K562 (cell line): ENCODE measurements at places on chromosomes 11 and 22.

- H3K36me3 ChIP-seq, result no peaks in the 10 kb centered on the region
- H3K4me1 ChIP-seq, result no peaks in the 10 kb centered on the region
- no peak overlapping the region for H3K27ac ChIP-seq
- no peak for DNase-seq
- no peak overlapping the region for H3K4me3 ChIP-seq
Measured at GRCh38 chr11:122344215-122344614, 228.2 kb upstream of the BLID start.

- H3K27ac ChIP-seq, result peak overlapping the region; percentile 91
- H3K4me1 ChIP-seq, result no peaks in the 10 kb centered on the region
- peak; percentile 62 for DNase-seq
- H3K27me3 ChIP-seq, result no peaks in the 10 kb centered on the region
Measured at GRCh38 chr11:103091064-103091800, 728 bp downstream of the DCUN1D5 start.

DNA sequence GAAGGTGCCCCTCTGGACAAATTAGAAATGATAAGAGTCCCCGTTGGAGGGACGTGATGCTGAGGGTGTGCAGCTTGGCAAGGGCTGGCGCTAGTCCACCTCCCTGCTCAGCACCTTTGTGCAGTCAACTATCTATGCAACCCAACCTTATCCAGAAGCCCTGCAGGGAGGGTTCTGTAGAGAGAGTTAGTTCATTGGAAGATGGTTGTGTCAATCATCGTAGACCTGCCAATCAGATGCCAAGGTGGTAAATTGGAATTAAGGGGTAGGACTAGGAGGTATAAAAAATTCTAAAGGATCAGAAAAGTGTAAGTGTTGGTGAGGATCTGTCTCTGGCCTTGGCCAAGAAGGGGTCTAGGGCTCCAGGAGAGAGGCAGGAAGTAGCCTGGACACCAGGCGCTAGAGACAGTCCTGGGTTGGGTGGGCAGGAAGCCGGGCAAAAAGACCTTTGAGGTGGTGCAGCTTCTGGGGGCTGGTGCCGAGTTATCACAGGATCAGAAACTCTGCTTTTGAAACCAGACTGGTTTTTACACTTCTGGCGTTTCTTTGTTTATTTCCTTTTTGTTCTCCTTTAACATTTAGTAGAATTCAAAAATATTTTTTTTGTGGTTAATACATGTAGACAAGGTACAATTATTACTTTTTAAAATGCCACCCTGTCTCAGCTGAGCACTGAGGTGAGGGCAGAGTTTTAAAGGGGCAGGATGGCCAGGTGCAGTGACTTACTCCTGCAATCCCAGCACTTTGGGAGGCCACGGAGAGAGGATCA lies 1.6 kb downstream of the C1QTNF6 start:
- no peak overlapping the region for H3K27ac ChIP-seq
- H3K4me3 ChIP-seq, result no peak overlapping the region
- H3K27me3 ChIP-seq, result no peaks in the 10 kb centered on the region
- peaks cover 9% of the 10 kb centered on the region for H3K4me1 ChIP-seq
- no peaks in the 10 kb centered on the region for H3K36me3 ChIP-seq

- no peaks in the 10 kb centered on the region for H3K36me3 ChIP-seq
- H3K27me3 ChIP-seq, result peaks cover 63% of the 10 kb centered on the region
- H3K4me1 ChIP-seq, result peaks cover 16% of the 10 kb centered on the region
- no peak overlapping the region for H3K27ac ChIP-seq
- DNase-seq, result no peak
- H3K4me3 ChIP-seq, result no peak overlapping the region
Measured at GRCh38 chr11:69285766-69286165, 8.2 kb upstream of the MYEOV start.

- H3K36me3 ChIP-seq, result no peaks in the 10 kb centered on the region
- H3K27me3 ChIP-seq, result peaks cover 40% of the 10 kb centered on the region
- no peak for DNase-seq
- H3K4me1 ChIP-seq, result no peaks in the 10 kb centered on the region
Measured at GRCh38 chr11:128694618-128695481, 978 bp downstream of the FLI1 start.

DNA sequence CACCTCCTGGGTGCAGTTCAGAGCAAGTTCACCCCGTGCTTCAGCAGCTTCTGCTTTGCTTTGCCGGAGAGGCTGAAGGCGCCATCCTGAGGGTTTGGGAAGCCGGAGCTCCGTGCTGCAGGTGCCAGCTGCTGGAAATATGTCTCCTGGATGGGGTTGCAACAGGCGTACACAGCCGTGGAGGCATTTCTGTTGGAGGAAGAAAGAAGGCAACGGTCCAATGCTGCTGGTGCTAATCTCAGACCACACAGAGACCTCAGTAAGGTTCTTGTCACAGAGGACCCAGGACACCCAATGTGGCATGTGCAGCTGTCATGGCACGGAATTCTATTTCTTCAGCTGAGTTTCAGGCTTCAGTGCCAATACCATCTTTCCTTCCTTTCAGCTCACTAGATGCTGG lies 24.2 kb downstream of the ASPHD2 start:
- no peaks in the 10 kb centered on the region for H3K27me3 ChIP-seq
- no peak overlapping the region for H3K27ac ChIP-seq

DNA sequence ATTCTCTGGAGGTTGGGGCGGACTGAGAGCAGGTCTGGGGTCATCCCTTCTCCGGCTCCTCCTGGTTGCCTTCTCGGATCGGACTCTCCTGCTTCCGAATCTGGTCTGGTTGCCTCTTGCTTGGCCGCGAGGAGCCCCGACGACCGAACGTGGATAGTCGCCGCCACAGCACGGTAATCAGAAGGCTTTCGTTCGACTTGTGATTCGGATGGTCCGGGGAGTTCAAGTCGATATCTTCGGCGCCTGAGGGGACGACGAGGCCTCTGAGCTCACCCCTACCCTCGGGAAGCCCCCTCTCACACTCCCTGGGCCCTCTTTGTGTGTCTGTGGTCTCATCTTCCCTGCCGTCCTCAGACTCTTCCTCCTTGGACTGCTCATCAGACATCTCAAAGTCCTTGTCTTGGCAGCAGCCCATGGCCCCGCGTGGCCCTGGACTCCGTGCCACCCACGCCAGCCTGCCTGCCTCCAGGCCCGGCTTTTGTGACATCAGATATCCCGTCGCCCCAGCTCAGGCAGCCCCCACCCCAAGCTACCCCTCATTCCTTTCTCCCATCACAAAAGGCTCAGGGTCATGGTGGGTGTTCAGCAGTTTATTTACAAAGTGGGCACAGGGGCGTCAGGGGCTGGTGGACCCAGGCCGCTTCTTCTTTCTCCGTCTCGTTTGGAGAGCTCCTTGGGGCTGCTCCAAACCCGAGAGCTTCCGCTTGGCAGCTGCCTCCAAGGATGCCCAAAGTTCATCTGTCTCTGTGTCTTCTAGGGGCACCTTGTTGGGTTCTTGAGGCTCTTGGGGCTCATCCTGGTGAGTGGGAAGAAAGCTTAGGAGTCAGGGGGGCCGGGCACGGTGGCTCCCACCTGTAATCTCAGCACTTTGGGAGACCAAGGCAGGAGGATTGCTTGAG lies at the start of gene TEX54:
Gene TEX54, minus strand, starts transcription at position 506 of the 899 bp plus-strand sequence.
- no peaks in the 10 kb centered on the region for H3K27me3 ChIP-seq
- H3K4me3 ChIP-seq, result peak within 1 kb of the TSS; percentile 94
- peaks cover 63% of the 10 kb centered on the region for H3K36me3 ChIP-seq
- no peak for DNase-seq

GRCh38 chr22:42473484-42474193 lies 41.4 kb upstream of the NFAM1 start:
- no peak overlapping the region for H3K4me3 ChIP-seq
- H3K27me3 ChIP-seq, result no peaks in the 10 kb centered on the region
- peak; percentile 60 for DNase-seq
- no peaks in the 10 kb centered on the region for H3K36me3 ChIP-seq
- no peaks in the 10 kb centered on the region for H3K4me1 ChIP-seq

- no peaks in the 10 kb centered on the region for H3K27me3 ChIP-seq
- no peaks in the 10 kb centered on the region for H3K36me3 ChIP-seq
- H3K27ac ChIP-seq, result no peak overlapping the region
- H3K4me1 ChIP-seq, result 0 out of 2 replicates have a peak, but pooled peaks cover 2% of the 10 kb centered on the region
- no peak for DNase-seq
- H3K4me3 ChIP-seq, result no peak overlapping the region
Measured at GRCh38 chr11:86592047-86592591, 80.3 kb downstream of the ME3 start.
